Thoracic aorta (tissue), 2 donors: ENCODE measurements at places on chromosomes 5 and 9. TPM values are rescaled to one million over a fixed set of nuclear protein-coding genes. Genes with fewer than 3 reads are reported as not detected.

- H3K4me3 ChIP-seq = peak within 1 kb of the TSS; percentile 93
- DNase-seq = peak; percentile 65
- H3K4me1 ChIP-seq = peaks cover 34% of the 10 kb centered on the region
- no peaks in the 10 kb centered on the region for H3K36me3 ChIP-seq
- no peaks in the 10 kb centered on the region for H3K27me3 ChIP-seq
These were observed at the start of gene SEC24A for GRCh38 chr5:134648425-134649162. TSS of gene SEC24A (plus strand) at chr5:134648785. CDS start at chr5:134649077, 292 bp downstream.

- H3K36me3 ChIP-seq = no peaks in the 10 kb centered on the region
- no peak overlapping the region for H3K4me3 ChIP-seq
- no peaks in the 10 kb centered on the region for H3K4me1 ChIP-seq
- DNase-seq = no peak
- H3K27me3 ChIP-seq = no peaks in the 10 kb centered on the region
- no peak overlapping the region for H3K27ac ChIP-seq
These were observed 33.2 kb upstream of the LIFR start for GRCh38 chr5:38589629-38590028.

DNA sequence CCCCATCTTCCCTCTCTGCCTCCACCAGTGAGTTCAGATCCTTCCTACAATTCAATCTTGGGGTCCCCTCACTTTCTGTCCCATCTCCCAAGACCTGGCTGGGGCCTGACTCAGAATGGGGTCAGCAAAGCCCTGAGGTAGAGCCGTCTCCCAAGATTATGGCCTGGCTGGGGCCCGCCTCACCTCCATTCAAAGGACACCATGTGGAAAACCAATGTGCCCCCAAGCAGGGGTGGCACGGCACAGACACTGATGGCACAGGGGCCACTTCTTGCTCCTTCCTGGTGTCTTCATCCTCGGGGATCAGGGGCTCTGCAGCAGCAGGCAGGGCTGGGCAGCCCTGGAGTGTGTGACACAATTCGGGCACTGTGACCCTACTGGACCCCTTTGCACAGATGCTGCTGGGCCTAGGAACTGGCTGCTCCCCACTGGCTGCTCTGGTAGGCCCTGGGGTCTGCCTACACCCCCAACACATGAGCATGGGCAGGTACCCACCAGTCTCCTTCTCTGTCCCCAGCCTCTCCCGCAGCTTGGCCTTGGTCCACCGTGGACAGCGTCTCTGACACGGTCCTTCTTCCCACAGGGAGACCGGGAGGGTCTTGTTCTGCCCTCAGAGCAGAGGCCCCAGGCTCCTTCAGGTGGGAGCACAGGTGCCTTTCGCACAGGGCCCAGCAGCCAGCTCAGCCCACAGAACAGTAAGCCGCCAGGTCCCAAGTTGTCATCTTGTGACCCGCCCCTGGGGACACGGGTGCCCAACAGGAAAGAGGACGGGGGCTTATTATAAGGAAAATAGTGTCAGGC is 89.5 kb downstream of the ADAMTS2 start:
- no peak overlapping the region for H3K4me3 ChIP-seq
- H3K27ac ChIP-seq = no peak overlapping the region
- H3K4me1 ChIP-seq = no peaks in the 10 kb centered on the region
- DNase-seq = no peak

GRCh38 chr9:121538221-121538620 is 38.6 kb upstream of the GGTA1 start:
- peaks cover 22% of the 10 kb centered on the region for H3K4me1 ChIP-seq
- H3K27ac ChIP-seq = peak overlapping the region; percentile 18
- H3K36me3 ChIP-seq = no peaks in the 10 kb centered on the region
- no peak overlapping the region for H3K4me3 ChIP-seq
- H3K27me3 ChIP-seq = no peaks in the 10 kb centered on the region

- no peaks in the 10 kb centered on the region for H3K27me3 ChIP-seq
- H3K4me3 ChIP-seq = no peak overlapping the region
- H3K36me3 ChIP-seq = no peaks in the 10 kb centered on the region
- H3K4me1 ChIP-seq = no peaks in the 10 kb centered on the region
- no peak overlapping the region for H3K27ac ChIP-seq
These were observed 25.9 kb downstream of the CTSL start for GRCh38 chr9:87751868-87752267.

- no peak overlapping the region for H3K27ac ChIP-seq
- no peak overlapping the region for H3K4me3 ChIP-seq
These were observed 3.1 kb downstream of the FBLL1 start for GRCh38 chr5:168531987-168532864.

DNA sequence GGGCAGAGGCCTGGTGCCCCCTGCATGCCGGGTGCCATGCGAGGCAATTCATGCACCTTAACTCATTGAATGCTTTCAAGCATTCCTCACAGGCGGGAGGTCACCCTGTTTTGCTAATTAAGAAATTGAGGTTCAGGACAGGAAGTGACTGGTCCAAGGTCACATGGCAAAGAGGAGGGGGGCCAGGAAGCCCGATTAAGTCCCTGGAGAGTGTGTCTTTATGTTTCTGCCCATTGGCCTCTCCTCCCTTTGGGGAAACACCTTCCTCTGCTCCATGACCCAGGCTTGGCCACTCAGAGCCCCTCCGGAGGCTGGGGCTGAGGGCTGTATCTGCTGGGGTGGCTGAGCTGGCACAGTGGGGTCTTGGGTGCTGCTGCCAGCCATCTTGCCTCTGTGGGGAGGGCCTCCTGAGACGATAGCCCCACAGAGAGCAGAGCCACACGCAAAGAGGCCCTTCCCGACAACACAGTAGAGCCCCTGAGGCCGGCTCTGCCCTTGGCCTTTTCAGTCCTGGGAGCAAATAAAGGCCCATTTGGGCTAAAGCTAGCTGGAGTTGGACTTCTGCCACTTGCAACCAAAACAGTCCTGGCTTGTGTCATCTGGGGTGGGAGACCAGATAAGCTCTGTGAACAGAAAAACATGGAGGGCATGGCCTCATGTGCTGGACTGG is 90.8 kb upstream of the NEURL1B start:
- H3K27me3 ChIP-seq = no peaks in the 10 kb centered on the region
- H3K4me3 ChIP-seq = no peak overlapping the region
- no peak for DNase-seq
- no peaks in the 10 kb centered on the region for H3K4me1 ChIP-seq
- H3K36me3 ChIP-seq = no peaks in the 10 kb centered on the region
- H3K27ac ChIP-seq = no peak overlapping the region

DNA sequence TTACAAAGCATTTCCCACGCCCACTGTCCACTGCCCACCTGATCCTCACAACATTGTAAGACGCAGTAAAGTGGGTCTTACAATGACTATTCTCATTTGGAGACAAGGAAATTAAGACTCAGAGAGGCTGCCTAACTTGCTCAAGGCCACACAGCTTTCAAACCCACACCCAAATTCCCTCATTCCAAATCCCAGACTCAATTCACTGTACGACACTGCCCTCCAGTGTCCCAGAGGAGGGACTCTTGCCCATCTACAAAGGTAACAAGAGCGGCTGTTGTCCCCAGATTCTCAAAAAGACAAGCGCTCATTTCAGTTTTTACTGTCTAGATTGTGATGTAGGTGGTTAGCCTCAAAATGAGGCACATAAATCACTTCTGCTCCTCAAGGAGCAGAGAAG is 184.6 kb downstream of the ACTL7B start:
- H3K27me3 ChIP-seq = no peaks in the 10 kb centered on the region
- no peaks in the 10 kb centered on the region for H3K36me3 ChIP-seq
- no peak overlapping the region for H3K27ac ChIP-seq
- DNase-seq = no peak
- H3K4me1 ChIP-seq = no peaks in the 10 kb centered on the region

The FSTL4 gene
- total RNA-seq = not detected

The PCDHGA11 gene
- 11.6 TPM for total RNA-seq
